ENCODE measurements at places on chromosomes 4 and X.

DNA sequence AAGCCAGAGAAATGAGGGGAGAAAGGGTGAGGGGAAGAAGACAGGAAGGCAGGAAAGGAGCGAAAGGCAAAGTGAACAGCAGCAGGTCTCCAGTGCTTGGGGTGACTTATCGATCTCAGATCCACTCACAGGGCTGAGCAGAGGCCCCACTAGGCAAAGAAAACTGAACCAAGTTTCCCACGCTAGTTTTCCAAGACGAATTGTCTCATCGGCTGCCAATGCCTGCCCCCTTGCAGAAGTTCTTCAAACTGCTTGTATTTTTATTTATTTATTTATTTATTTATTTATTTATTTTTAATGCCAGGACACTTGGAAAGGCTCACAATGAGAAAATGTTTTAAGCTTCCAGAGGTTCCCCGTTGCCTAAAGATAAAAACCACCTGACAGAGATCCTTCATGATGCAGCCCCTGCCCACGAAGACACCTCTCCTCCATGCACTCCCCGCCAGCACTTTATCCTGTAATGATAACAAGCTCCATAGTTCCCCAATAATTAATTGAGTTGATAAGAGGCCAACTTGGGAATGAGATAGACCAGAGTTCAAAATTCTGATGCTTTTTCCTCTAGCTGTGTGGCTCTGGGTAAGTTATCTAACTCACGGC is 43.2 kb downstream of the QDPR start:
- H3K4me1 ChIP-seq = no peaks in the 10 kb centered on the region
- H3K36me3 ChIP-seq = no peaks in the 10 kb centered on the region
- no peak for DNase-seq
- H3K27me3 ChIP-seq = no peaks in the 10 kb centered on the region
- H3K4me3 ChIP-seq = no peak overlapping the region
- no peak overlapping the region for H3K27ac ChIP-seq

DNA sequence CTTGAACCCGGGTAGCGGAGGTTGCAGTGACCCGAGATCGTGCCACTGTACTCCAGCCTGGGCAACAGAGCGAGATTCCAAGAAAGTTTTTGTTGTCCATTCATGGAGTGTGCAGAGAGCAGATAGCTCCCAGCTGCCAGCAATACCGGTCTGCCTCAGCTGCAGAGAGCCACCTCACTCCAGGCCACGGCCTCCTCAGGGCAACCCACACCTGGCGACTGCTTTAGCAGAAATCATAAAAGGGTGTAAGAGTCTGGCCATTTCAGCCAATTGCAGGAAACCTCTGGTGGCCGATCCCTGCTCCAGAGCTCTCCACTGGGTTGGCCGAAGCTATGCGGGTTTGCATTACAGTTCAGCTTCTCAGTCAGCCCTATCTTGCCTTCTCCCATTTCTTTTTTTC is 227.4 kb upstream of the BCOR start:
- no peak overlapping the region for H3K4me3 ChIP-seq
- H3K27me3 ChIP-seq = no peaks in the 10 kb centered on the region
- H3K4me1 ChIP-seq = no peaks in the 10 kb centered on the region
- peak; percentile 49 for DNase-seq
- H3K27ac ChIP-seq = no peak overlapping the region

GRCh38 chr4:89301003-89301402 is 6.6 kb downstream of the GPRIN3 start:
- no peaks in the 10 kb centered on the region for H3K36me3 ChIP-seq
- H3K4me3 ChIP-seq = no peak overlapping the region
- no peak overlapping the region for H3K27ac ChIP-seq

- peaks cover 7% of the 10 kb centered on the region for H3K4me1 ChIP-seq
- peak overlapping the region; percentile 64 for H3K4me3 ChIP-seq
These were observed 11.6 kb downstream of the PDZD4 start for GRCh38 chrX:153818571-153819383.

GRCh38 chr4:2574863-2575262 is 38.4 kb downstream of the FAM193A start:
- no peak for DNase-seq
- H3K36me3 ChIP-seq = peaks cover 4% of the 10 kb centered on the region
- no peaks in the 10 kb centered on the region for H3K4me1 ChIP-seq

- peaks cover 5% of the 10 kb centered on the region for H3K4me1 ChIP-seq
- no peak overlapping the region for H3K27ac ChIP-seq
- DNase-seq = peak; percentile 94
These were observed 952.9 kb downstream of the FAT4 start for GRCh38 chr4:126267689-126268088.

GRCh38 chr4:91620952-91621351 is 682.8 kb upstream of the GRID2 start:
- H3K36me3 ChIP-seq = no peaks in the 10 kb centered on the region
- no peak overlapping the region for H3K4me3 ChIP-seq
- H3K27ac ChIP-seq = no peak overlapping the region
- H3K27me3 ChIP-seq = no peaks in the 10 kb centered on the region
- H3K4me1 ChIP-seq = no peaks in the 10 kb centered on the region

- no peaks in the 10 kb centered on the region for H3K27me3 ChIP-seq
- H3K4me1 ChIP-seq = no peaks in the 10 kb centered on the region
- no peaks in the 10 kb centered on the region for H3K36me3 ChIP-seq
- H3K4me3 ChIP-seq = no peak overlapping the region
- no peak overlapping the region for H3K27ac ChIP-seq
These were observed 120.4 kb downstream of the CT47B1 start for GRCh38 chrX:120755066-120755846.

DNA sequence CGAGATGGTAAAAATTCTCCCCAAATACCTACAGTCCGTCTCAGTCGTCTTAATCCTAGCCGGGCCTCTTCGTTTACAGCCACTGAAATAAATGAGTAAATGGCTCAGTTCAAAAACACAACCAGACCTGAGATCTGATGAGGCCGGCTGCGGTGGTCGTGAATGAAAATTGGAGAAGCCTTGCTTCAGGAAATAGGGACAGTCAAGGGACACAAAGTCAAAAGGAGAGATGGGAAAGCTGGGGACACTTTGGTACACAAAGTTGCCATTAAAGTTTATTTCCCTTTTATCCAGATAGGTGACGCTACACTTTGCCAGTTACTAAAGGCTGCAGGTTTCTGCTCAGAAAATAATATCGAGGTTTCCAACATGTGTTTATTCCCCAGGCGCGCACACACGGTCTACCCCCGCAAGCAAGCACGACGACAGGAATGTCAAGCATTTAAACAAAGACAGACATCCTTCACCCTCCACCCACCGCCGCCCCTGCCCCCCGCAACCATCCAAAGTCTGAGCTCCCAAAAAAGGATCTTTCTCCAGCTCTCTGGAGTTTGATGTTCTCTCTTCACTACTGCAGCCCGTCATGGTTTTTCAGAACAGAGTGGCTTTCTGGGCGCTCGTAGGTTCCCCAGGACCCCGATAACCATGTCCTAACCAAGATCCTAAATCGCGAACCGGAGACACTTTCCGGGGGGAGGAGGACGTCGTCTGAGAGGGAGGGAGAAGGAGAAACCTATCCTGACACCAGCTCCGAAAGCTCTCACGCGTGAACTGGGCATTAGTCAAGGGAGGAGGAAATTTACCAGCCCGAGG is 1.3 kb upstream of the PCDH7 start:
- DNase-seq = no peak
- peaks cover 11% of the 10 kb centered on the region for H3K4me1 ChIP-seq
- H3K36me3 ChIP-seq = peaks cover 14% of the 10 kb centered on the region
- H3K27me3 ChIP-seq = peaks cover 10% of the 10 kb centered on the region
- peak overlapping the region; percentile 76 for H3K4me3 ChIP-seq

GRCh38 chr4:99564921-99565320 is 1.1 kb upstream of the TRMT10A start:
- H3K27me3 ChIP-seq = no peaks in the 10 kb centered on the region
- H3K36me3 ChIP-seq = no peaks in the 10 kb centered on the region
- no peak for DNase-seq
- no peaks in the 10 kb centered on the region for H3K4me1 ChIP-seq
- no peak overlapping the region for H3K4me3 ChIP-seq

DNA sequence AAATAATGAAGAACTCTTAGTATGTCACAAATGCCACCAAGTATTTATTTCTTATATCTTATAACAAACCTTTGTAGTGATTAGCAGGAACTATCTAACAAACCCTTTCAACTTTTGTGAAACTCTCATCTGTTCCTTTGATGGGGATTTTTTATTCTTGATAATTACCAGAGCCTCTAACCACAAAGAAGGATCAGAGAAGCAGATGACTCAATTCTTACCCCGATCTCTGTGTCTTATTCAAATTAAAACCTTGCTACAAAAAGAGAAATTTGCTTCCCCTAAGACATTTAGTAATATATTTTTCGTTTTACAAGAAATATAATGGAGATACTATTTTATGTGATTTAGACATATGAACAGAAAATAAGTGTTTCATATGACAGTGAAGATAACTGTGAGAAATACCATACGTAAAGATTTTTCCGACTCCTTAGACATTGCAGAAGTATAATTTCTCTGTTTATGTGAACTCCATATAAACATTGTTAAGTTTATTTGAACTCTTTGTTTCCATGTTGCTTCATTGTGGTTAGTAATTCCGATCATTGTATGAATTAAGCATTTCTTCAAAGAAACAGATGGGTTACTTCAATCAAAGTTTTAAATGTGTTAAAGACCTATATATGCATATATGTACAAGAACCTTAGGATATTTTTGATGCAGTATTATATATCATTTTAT is 205.4 kb downstream of the CFAP299 start:
- no peak overlapping the region for H3K27ac ChIP-seq
- H3K36me3 ChIP-seq = no peaks in the 10 kb centered on the region
- H3K4me1 ChIP-seq = no peaks in the 10 kb centered on the region
- no peak for DNase-seq
- no peaks in the 10 kb centered on the region for H3K27me3 ChIP-seq

GRCh38 chr4:135777361-135777760 is 1575.8 kb upstream of the PABPC4L start:
- H3K27ac ChIP-seq = no peak overlapping the region
- H3K27me3 ChIP-seq = no peaks in the 10 kb centered on the region
- no peaks in the 10 kb centered on the region for H3K36me3 ChIP-seq
- H3K4me1 ChIP-seq = no peaks in the 10 kb centered on the region
- no peak overlapping the region for H3K4me3 ChIP-seq

DNA sequence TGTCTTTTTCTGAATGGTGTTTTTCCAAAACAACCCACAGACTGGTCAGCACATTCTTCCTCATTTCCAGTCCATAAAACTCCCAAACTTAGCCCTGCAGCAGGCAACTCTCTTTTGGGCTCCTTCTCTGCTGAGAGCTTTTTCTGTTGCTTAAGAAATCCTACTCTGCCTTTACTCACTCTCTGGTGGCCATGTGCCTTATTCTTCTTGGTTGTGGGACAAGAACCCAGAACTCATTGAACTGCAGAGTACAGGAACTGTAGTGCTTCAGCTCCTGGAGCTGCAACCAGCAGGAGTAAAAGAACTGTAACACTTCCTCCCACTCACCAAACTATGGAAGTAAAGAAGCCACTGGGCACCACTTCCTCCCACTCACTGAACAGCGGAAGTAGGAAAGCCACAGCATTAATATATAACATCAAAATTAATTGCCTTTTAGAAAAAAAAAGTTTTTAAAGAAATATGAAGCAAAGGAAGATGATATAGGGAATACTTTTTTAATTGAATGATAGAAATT is 864.1 kb upstream of the PCDH10 start:
- H3K36me3 ChIP-seq = no peaks in the 10 kb centered on the region
- H3K4me3 ChIP-seq = no peak overlapping the region
- no peak for DNase-seq
- no peaks in the 10 kb centered on the region for H3K27me3 ChIP-seq
